ENCODE measurements at places on chromosomes 7 and 10.

DNA sequence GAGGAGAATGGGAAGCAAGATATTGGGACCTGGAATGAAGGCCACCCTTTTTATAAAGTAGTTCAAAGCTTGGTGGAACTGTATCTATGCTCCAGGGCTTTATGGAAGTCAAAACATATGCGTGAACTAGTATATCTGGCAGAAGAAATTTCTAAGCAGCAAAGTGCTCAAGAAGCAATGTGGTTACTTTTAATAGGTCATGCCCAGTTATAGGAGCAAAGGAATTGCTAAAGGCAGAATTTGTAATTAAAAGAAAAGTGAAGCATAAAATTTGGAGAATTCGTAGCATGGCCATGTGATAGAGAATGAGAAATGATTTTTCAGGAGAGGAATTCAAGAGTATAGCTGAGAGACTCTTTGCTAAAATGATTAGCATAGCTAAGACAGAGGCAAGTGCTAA, 1110.4 kb downstream of the XPNPEP1 start:
- DNase-seq = no peak

GRCh38 chr7:148419856-148420832, 170.4 kb upstream of the C7orf33 start:
- DNase-seq = no peak

- DNase-seq = no peak
Observed at GRCh38 chr10:128570319-128570995, 444.2 kb upstream of the MKI67 start.

- DNase-seq = no peak
Observed at GRCh38 chr7:94738071-94738470, 82.1 kb upstream of the SGCE start.

DNA sequence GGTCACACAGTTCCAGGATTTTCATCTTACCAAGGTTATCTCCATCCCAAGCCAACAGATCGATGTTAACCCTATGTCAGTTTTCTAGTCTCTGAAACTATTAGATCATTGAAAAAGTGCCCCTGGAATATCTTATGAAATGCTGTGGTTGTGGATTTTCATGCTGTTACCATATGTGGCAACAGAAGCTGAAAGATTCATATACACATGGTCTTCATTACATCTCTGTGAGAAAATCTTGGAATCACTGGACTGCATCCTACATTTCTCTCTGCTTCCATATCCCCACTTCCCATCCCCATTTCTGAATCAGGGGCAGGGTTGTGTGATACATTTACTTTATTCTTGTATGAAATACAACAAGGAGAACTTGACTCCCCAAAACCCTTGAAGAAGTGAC, 146.1 kb downstream of the SLC16A9 start:
- DNase-seq = no peak

- no peak for DNase-seq
Observed at GRCh38 chr10:16602104-16602775, 80.6 kb upstream of the C1QL3 start.

DNA sequence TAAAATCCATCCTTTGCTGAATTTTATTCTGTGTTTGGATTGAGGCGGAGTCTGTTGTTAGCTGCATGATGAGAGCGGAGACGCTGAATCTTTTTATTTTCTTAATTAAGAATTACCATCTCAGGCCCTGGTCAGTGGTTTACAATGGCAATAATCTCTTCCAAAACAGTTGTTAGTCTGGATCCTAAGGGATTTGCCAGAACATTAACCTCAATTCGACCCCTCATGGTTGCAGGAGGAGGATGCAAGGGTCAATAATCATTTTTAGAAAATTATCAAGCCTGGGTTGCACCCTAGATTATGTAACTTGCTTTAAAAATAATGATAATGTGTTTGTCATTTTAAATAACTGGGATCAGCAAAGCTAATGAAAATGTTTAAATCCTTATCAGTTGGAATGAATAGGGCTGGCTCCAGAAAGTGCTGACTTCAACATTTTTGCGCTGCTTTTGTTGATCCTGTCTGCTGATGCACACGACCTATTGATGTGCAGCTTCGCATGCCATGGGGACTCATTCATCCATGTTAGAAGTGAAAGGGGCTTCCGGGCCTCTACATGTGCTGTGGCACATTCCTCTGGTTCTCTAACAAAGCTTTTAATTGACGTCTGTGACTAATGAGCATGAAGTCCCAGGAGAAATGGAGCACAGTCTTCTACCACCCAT, 80.7 kb upstream of the KIAA1217 start:
- no peak for DNase-seq

DNA sequence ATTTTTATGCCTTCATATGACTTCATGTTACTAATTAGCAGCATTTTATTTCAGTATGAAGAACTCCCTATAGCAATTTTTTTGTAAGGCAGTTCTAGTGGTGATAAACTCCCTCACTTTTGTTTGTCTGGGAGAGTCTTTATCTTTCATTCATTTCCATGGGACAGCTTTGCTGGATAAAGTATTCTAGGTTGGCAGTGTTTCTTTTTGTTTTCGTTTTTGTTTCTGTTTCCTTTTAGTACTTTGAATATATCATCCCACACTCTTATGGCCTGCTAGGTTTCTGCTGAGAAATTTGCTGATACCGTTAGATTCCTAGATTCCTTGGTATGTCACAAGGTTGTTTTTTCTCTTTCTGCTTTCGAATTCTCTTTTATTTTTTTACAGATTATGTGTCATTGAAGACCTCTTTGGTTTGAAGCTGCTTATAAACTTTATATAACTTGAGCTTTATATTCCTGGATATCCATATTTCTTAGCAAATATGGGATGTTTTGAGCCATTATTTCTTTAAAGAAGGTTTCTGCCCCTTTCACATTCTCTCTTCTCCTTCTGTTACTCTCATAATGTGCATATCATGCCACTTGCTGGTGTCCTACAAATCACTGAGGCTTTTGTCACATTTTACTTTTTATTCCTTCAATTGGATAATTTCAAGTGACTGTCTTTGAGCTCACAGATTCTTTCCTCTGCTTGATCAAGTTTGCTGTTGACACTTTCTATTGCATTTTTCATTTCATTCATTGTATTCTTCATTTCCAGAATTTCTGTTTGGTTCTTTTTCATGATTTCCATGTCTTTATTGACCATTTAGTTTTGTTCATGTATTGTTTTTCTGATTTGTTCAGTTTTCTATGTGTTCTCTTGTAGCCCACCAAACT, 28.9 kb upstream of the AHR start:
- no peak for DNase-seq

DNA sequence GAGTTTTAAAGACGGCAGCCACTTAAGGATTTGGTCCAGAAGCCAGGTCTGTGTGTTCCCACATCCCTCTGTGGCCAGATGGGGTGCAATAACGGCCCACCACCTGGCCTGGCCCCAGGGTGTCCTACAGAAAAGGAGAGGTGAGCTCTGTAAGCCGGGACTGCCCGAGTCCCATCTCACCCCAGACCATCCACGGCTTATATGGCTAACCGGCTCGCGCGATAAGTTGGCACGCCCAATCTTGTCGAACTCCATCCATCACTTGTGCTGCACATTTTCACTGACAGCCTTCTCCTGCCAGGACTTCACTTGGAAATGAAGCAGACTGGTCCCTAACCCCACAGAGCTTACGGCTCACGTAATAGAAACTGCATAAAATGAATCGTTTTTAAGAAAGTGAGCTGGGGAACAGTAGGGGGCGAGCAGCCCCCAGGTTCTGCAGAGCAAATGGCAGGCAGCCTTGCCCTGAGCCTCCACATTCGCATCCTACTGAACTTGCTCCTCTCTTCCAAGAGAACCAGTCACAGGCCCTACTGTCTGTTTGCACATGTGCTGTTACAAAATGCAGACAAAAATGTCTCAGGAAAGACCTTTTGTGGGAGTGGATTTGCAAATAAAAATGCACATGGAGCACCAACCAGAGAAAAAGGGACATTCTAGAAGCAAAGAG, 98.2 kb downstream of the TNS3 start:
- no peak for DNase-seq

DNA sequence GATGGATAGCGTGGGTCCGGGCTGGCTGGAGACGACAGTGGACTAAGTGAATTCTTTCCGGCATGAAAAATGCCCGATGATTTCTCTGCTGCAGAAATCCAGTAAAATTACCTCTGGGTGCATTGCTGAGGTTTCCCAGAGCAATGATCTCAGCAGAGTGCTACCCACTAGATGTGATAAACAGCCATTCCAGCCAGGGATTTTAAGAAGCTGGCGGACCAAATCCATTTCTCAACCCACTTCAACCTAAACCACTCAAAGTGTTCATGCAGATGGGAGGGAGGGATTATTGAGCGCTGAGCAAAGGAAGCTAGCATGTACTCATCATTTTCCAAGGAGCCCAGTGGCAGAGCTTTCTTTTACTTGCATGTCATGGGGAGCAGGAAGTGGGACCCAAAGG, 116.7 kb downstream of the PRKCQ start:
- DNase-seq = no peak

GRCh38 chr10:132115732-132116131, 50.0 kb downstream of the JAKMIP3 start:
- DNase-seq = no peak

DNA sequence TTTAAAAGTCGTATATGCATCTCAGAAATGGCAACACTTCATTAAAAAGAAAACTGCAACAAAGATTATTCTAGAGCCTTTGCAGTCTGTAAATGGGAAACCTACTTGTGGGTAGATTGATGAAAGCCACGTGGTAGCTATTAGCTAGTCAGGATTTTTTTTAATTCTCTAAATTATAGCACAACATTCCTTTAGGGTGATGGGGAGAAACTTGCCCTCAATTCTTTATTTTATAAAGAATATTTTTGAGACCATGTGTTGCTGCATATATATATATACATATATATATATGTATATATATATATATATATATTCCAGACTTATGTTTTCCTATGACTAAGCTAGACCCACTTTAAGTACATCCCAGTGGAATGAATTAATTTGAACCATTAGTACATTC, 118.0 kb downstream of the PPP1R3A start:
- DNase-seq = no peak

DNA sequence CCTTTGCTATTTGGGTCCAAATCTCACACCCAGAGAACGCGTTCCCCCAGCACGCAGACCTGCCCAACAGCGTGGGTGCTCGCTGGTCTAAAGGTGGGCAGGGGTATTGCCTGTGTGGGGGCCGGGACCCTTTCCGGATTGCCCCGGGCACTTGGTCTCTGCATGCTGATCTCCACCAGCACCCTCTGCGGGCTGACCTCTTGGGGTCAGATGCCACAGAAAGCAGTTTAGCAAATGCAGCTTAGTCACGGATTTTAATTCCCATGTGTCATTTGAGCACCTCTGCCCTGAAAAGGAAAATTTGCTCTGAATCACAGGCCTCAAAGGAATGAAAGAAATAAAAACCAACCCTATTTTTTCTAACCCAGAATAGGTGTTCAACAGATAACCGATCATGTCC, 46.7 kb downstream of the PKD1L1 start:
- DNase-seq = no peak

- DNase-seq = no peak
Observed at GRCh38 chr10:120105001-120105400, 212.5 kb downstream of the SEC23IP start.

DNA sequence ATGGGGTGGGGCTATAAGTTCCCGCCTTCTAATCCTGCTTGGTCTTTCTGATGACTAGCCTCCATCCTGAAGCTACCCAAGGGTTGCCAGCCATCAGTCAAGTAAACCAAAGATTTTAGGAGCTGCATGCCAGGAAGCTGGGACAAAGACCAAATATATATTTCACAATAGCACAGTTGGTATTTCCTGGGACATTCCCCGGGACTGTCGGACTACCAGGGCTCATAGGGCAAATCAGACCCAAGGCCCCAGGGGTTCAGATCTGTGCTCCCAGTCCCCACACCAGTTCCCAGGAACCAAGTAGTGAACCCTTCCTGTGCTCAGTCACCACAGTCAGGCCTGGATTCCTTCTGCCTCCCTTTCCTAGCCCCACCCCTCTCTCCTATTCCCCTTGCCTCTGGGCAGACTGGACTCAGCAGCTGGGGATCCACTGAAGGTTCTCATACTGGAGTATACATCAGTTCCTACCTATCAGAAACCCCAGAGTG, 5.7 kb upstream of the CXCL12 start:
- no peak for DNase-seq

GRCh38 chr7:1994931-1995330, 237.8 kb downstream of the MAD1L1 start:
- DNase-seq = no peak

DNA sequence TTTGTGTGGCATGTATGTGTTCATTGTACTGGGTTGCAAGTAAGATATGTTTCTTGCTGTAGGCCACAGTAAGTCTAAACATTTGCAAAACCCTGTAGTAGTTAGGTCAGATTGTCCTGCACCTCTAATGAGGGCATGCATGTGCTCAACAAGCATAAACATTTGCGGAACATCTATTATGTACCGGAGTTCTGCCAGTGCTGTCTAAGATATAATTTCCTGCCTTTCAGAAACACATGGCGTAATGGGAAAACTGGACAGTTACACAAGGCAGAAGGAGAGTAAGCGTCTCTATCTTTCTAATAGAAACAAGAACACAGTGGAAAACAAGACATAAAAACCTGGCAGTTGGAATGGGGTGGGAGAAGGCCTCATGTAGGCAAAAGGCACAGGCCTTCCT, 2.8 kb downstream of the ABCB8 start:
- DNase-seq = no peak
